WTC11 (cell line): ENCODE measurements at places on chromosomes 4 and X. TPM values are rescaled to one million over a fixed set of nuclear protein-coding genes. Genes with fewer than 3 reads are reported as not detected.

Gene DCX
- 2.1 to 2.4 TPM (median 2.2 TPM) in 3 replicates for total RNA-seq

Gene TRPC3
- 0.21 to 0.30 TPM (median 0.26 TPM) in 3 replicates for total RNA-seq

Gene TMSB15B
- 8.3 to 12.3 TPM (median 11.4 TPM) in 3 replicates for total RNA-seq

Gene PROM1
- 56.5 to 65.1 TPM (median 56.8 TPM) in 3 replicates for total RNA-seq

Gene MAOA
- total RNA-seq: 6.0 to 7.6 TPM (median 6.7 TPM) in 3 replicates

Gene HSFX3
- total RNA-seq: not detected in 3 replicates

Gene HNRNPD
- 493 to 580 TPM (median 496 TPM) in 3 replicates for total RNA-seq

DNA sequence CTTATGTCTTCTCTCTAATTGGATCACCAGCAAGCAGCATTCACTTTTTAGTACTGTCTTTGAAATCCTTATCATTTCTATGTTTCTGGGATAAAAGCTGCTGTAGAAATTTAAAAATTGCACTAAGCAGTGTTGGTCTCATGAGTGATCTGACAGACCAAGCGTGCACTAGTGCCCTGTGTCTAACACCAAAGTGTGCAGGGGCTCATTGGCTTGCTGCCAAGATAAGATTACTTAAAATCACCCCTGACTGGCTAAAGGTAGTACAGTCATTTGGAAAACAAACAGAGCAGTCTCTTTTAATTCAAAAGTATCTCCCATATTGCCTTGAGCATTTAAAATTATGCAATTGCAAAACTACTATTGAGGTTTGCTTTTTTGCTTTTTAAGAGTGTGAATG is 304.6 kb downstream of the ARAP2 start:
- H3K36me3 ChIP-seq: no peaks in the 10 kb centered on the region
- no peaks in the 10 kb centered on the region for H3K27me3 ChIP-seq
- no peaks in the 10 kb centered on the region for H3K4me1 ChIP-seq
- H3K27ac ChIP-seq: no peak overlapping the region

DNA sequence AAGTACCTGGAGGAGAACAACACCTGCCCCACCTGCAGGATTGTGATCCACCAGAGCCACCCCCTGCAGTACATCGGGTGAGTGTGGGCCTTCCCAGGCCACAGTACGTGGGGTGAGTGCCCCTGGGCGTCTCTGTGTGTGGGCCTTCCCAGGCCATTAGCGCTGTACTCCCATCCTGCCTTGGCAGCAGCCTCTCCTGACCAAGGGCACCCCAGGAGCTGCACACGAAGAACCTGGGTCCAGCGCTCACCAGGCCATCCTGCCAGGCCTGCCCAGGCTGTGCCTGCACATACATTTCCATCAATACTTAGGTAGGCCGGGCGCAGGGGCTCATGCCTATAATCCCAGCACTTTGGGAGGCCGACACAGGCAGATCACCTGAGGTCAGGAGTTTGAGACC is 29.3 kb downstream of the PCGF3 start:
- no peaks in the 10 kb centered on the region for H3K27me3 ChIP-seq
- no peak overlapping the region for H3K27ac ChIP-seq

DNA sequence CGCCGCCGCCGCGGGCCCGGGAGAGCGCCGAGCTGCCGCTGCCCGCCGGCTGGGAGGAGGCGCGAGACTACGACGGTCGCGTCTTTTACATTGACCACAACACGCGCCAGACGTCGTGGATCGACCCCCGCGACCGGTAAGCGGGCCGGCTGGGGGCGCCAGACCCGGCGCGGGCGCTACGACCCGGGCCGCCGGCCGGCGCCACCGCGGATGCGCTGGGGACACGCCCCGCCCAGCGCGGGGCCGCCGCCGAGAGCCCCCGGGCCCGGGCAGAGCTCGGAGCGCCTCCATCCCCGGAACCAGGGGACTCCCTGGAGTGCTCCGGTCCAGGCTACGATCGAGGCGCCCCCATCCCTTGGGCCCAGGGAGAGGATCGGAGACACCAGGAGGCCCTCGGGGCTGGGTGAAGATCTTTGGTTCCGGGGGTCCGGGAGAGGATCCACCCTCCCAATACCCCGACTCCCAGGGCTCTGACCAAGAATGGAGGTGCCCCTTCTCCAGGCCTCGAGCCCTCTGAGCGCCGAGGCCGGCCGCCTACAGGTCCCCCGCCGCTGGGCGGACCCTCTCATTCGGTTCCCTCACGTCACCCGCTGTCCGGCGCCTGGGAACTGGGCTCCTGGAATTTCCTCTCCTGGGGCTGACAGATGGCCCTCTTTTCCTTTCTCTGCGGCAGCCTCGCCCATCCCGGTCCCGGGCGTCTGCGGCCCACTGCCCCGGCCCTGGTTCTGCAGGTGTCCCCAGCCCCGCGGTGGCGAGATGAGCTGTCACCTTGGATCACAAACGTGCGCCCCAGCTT is 48.8 kb downstream of the CLDN34 start:
- peak overlapping the region; percentile 74 for H3K4me3 ChIP-seq
- DNase-seq: peak; percentile 46
- no peaks in the 10 kb centered on the region for H3K36me3 ChIP-seq
- H3K4me1 ChIP-seq: peaks cover 50% of the 10 kb centered on the region
- no peak overlapping the region for H3K27ac ChIP-seq

DNA sequence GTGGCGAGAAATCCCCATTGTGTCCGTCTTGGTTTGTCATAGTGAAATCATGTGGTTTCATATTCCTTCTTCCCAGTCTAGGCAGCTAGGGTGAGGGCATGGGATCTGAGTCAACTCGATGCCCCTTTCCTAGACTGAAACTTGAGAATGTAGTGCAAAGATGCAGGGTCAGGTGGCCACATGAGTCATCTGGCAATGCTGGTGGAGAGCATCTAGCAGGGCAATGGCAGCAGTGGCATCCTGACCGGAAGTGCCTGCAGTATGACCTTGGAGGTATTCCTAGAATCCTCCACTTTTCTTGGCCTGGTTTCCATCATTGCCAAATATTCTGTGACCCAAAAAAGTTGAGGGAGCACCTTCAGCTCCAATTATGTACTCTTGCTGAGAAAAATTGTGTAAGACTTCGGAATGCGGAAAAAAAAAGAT is 39.1 kb upstream of the TMEM184C start:
- no peaks in the 10 kb centered on the region for H3K27me3 ChIP-seq
- H3K4me3 ChIP-seq: no peak overlapping the region
- no peak overlapping the region for H3K27ac ChIP-seq
- peaks cover 7% of the 10 kb centered on the region; the same call in 1 of the 2 replicates for H3K4me1 ChIP-seq
- DNase-seq: no peak
- 0 out of 2 replicates have a peak, but pooled peaks cover 3% of the 10 kb centered on the region for H3K36me3 ChIP-seq

DNA sequence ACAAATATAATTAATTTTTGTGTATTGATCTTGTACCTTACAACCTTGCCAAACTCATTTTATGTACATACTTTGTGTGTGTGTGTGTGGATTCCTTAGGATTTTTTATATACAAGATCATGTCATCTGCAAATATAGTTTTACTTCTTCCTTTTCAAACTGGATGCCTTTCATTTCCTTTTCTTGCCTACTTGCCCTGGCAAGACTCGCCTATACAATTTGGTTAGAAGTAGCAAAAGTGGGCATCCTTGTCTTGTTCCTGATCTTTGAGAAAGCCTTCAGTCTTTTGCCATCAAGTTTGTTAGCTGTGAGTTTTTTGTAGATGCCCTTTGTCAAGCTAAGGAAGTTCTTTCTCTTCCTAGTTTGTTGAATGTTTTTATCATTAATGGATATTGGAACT is 30.5 kb downstream of the RUFY3 start:
- no peaks in the 10 kb centered on the region for H3K36me3 ChIP-seq
- no peak for DNase-seq
- no peak overlapping the region for H3K27ac ChIP-seq

- H3K36me3 ChIP-seq: no peaks in the 10 kb centered on the region
- H3K27me3 ChIP-seq: no peaks in the 10 kb centered on the region
- H3K4me3 ChIP-seq: no peak overlapping the region
- H3K4me1 ChIP-seq: no peaks in the 10 kb centered on the region
These were observed 51.4 kb upstream of the HHIP start for GRCh38 chr4:144594471-144594986.

GRCh38 chr4:187171706-187172339 is 448.2 kb upstream of the FAT1 start:
- H3K27me3 ChIP-seq: no peaks in the 10 kb centered on the region
- no peak for DNase-seq
- H3K27ac ChIP-seq: no peak overlapping the region
- no peaks in the 10 kb centered on the region for H3K36me3 ChIP-seq
- H3K4me3 ChIP-seq: no peak overlapping the region

DNA sequence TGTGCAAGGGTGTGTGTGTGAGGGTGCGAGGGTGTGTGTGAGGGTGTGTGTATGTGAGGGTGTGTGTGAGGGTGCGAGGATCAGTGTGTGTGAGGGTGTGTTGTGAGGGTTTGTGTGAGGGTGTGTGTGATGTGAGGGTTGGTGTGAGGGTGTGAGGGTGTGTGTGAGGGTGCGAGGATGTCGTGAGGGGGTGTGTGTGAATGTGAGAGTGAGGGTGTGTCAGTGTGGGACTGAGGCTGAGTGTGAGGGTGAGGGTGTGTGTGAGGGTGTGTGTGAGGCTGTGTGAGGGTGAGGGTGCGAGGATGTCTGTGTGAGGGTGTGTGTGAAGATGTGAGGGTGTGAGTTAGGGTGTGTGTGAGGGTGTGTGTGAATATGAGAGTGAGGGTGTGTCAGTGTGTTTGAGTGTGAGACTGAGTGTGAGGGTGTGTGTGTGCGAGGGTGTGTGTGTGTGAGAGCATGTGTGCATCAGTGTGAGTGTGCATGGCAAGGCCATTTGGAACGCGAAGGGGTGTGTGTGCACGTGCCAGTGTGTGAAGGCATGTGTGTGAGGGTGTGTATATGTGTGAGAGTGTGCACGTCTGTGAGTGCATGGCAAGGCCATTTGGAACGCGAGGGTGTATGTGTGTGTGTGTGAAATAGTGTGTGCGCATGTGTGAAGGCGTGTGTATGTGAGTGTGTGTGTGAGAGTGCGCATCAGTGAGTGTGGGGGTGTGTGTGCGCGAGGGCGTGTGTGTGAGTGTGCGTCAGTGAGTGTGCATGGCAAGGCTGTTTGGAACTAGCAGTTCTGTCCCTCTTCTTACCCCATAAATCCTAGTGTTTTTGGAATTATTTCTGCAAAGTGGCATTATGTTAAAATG is 69.8 kb downstream of the RGS12 start:
- H3K4me3 ChIP-seq: no peak overlapping the region
- no peak for DNase-seq
- H3K36me3 ChIP-seq: no peaks in the 10 kb centered on the region

DNA sequence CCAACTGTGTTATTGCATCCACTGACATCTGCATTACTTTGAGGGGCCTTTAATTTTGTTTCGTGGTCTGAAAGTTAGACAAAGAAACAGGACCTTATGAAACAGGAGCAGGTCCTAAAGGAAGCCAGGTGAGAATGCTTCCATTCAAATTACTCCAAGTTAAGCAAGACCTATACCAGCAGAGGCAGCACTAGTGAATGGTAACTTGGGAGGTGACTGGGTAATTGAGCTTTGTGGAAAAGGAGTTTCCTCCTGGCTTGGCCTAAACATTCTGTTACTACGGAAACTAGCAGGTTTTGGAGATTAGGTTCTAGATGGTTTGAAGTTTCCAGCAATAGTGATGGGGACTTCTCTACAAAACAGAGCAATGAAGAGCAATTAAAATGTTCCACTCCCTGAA is 173.5 kb downstream of the NKX6-1 start:
- H3K27ac ChIP-seq: no peak overlapping the region
- no peaks in the 10 kb centered on the region for H3K36me3 ChIP-seq
- H3K4me3 ChIP-seq: no peak overlapping the region
- DNase-seq: no peak

DNA sequence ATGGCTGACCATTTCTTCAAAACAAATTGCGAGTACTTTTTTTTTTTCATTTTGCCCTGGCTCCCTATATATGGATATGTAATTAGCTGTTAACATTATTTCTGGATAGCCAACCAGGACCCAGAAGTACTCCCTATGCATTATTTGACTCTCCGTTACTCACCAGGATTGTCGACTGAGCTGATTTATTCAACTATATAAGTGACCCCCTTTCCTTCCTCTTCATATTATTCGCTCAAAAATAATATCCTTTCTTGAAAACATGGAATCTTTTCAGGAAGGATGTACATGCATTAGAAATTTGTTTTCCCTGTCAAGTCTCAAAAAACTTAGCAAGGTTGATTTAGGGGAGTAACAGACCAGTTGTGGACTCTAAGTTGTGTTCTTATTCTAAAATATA is 114.1 kb upstream of the KLHL4 start:
- H3K36me3 ChIP-seq: 0 out of 2 replicates have a peak, but pooled peaks cover 4% of the 10 kb centered on the region
- H3K27ac ChIP-seq: no peak overlapping the region
- H3K4me3 ChIP-seq: no peak overlapping the region

DNA sequence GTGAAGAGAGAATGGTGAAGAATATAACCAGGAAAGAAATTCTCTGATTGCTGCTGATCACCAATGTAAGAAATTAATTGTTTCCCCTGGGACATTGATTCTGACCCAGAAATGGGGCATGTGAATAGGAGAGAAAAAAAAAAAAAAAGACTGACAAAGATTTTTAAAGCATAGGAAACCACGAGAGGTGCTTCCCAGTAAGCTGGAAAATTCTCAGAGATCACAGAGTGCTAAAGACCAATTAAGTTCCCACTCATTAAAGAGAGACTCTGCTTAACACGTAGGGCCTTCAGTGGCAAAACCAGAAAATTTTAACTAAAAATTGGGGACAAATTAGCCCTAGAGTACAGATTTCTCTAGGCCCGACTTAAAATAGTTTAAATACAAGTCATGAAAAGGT is 604.4 kb downstream of the ARAP2 start:
- no peaks in the 10 kb centered on the region for H3K4me1 ChIP-seq
- no peaks in the 10 kb centered on the region for H3K27me3 ChIP-seq
- H3K4me3 ChIP-seq: no peak overlapping the region
- no peak for DNase-seq
- no peak overlapping the region for H3K27ac ChIP-seq

GRCh38 chr4:74615411-74615810 is 170.5 kb downstream of the AREG start:
- H3K27me3 ChIP-seq: no peaks in the 10 kb centered on the region
- no peaks in the 10 kb centered on the region for H3K4me1 ChIP-seq
- no peak overlapping the region for H3K4me3 ChIP-seq
- H3K27ac ChIP-seq: no peak overlapping the region
- H3K36me3 ChIP-seq: no peaks in the 10 kb centered on the region

DNA sequence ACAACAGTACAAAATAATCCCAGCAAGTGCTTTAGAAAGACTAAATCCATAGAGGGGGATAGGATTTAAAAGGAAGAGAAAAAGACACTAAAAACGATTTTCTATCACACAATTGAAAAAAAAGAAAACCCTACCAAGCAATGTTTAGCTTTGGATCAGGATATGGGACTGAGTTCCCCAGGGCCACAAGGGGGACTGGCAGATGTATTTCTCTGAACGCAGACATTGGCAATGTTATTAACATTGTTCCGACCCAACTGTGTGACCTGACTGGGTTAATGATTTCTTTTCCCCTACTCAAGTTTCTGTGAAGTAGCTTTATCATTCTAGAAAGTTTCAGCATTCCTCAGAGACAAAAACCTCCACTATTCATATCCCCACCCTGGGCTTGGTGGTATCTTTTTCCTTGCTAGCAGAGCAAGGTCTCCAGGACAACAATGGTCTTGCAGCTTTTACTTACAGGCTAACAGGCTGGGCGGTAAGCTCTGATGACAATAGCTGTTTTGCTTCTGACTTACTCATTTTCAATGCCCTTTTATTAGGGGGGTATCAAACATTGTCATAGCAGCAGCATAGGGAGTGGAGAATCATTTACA is 25.8 kb downstream of the SLC7A11 start:
- no peak for DNase-seq
- H3K4me1 ChIP-seq: peaks cover 34% of the 10 kb centered on the region
- H3K27me3 ChIP-seq: no peaks in the 10 kb centered on the region
- peaks cover 9% of the 10 kb centered on the region; the same call in 1 of the 2 replicates for H3K36me3 ChIP-seq

GRCh38 chr4:101033986-101034385 is 313.3 kb downstream of the PPP3CA start:
- H3K4me3 ChIP-seq: no peak overlapping the region
- peaks cover 53% of the 10 kb centered on the region for H3K4me1 ChIP-seq
- 0 out of 2 replicates have a peak overlapping the region, but pooled peaks have one; percentile 34 for H3K27ac ChIP-seq
- peaks cover 4% of the 10 kb centered on the region for H3K36me3 ChIP-seq
- peak; percentile 51 for DNase-seq
- H3K27me3 ChIP-seq: no peaks in the 10 kb centered on the region
